ENCODE measurements at places on chromosomes 3 and 15. TPM values are rescaled to one million over a fixed set of nuclear protein-coding genes. Genes with fewer than 3 reads are reported as not detected.

Gene ACTL6A
- total RNA-seq: 127 TPM

- peaks cover 4% of the 10 kb centered on the region for H3K36me3 ChIP-seq
- no peak overlapping the region for H3K27ac ChIP-seq
- DNase-seq: no peak
- H3K4me1 ChIP-seq: peaks cover 30% of the 10 kb centered on the region
Observed at GRCh38 chr3:71579935-71580406, 3.6 kb downstream of the FOXP1 start.

GRCh38 chr3:85783291-85783690 is 824.5 kb downstream of the CADM2 start:
- H3K27ac ChIP-seq: no peak overlapping the region
- no peak overlapping the region for H3K4me3 ChIP-seq
- no peak for DNase-seq

DNA sequence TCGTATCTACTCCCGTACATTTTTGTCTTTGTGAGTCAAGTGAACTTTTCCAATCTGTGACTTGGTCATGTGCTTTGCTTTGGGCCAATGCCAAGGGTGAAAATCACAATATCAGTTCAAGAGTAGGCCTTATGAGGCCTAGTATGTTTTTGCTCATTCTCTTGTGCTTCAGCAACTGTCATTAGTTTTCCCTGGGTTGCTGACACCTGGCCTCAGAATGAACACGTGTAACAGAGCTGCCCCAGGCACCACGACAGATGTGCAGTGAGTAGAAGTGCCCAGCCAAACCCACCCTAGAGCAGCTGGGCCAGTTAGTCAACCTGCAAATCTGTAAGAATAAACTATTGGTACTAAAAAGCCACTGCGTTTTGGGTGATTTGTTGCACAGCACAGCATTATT is 460.3 kb upstream of the WNT5A start:
- H3K27ac ChIP-seq: no peak overlapping the region
- no peak for DNase-seq
- no peaks in the 10 kb centered on the region for H3K4me1 ChIP-seq
- no peak overlapping the region for H3K4me3 ChIP-seq
- H3K27me3 ChIP-seq: no peaks in the 10 kb centered on the region

DNA sequence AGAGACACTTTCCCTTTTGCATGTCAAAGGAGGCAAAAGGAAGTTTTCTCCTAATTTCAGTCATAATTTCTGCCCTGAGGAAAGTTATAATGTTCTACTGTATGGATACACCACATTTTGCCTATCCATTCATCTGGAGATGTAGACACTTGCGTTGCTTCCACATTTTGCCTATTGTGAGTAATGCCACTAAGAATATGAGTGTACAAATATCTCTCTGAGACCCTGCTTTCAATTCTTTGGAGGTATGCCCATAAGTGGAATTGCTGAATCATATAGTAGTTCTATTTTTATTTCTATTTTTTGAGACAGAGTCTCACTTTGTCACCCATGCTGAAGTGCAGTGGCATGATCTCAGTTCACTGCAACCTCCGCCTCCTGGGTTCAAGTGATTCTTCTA is 3.6 kb upstream of the CD276 start:
- DNase-seq: no peak
- no peaks in the 10 kb centered on the region for H3K36me3 ChIP-seq
- H3K4me3 ChIP-seq: no peak overlapping the region
- peaks cover 24% of the 10 kb centered on the region for H3K4me1 ChIP-seq
- H3K27ac ChIP-seq: no peak overlapping the region

DNA sequence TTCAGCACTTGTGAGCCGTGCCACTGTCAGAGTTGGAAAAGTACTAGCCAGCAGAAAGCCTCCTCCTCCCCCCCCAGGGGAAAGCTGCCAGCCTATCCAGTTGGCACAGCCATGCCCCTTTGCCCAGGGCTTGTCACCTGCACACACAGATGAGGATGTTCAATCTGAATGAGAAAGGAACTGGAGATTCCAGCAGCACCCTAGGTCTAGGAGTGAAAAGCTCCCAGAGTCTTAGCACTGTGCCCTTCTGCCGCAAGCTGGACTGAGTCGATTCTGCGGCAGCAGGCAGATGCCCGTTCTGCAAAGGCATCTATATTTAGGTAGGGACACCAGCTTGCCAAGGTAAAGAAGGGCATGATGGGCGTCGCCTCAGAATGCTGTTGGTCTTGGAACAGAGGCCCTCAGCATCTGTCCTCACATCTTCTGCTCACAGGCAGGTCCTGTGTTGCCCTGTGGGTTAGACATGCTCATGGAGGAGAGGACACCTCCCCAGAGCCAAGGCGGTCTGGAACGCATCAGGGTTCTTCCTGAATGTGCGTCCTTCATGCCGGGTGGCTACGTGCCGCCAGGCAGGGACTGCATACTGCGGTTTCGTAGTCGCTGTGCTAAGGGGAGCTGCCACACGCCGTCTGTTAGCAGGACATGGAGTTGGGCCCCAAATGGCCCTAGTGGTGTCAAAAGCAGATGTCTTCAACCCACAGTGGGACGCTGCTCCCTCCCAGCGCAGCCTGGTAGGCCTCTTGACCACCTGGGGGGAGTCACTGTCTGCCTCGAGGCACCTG is 109.5 kb downstream of the VGLL4 start:
- no peaks in the 10 kb centered on the region for H3K27me3 ChIP-seq
- DNase-seq: no peak
- no peak overlapping the region for H3K4me3 ChIP-seq
- H3K27ac ChIP-seq: no peak overlapping the region

GRCh38 chr15:40891810-40892446 is 2.3 kb upstream of the VPS18 start:
- H3K4me3 ChIP-seq: no peak overlapping the region
- peaks cover 32% of the 10 kb centered on the region for H3K4me1 ChIP-seq
- peaks cover 3% of the 10 kb centered on the region for H3K27me3 ChIP-seq
- peaks cover 7% of the 10 kb centered on the region for H3K36me3 ChIP-seq
- DNase-seq: peak; percentile 81

Gene NTRK3
- total RNA-seq: 1.6 TPM
